Activated effector memory CD4-positive, alpha-beta T cell treated with anti-CD3 and anti-CD28 coated beads, Interleukin-2, amount 50 U/mL, for 16 hours (primary cell): ENCODE measurements at places on chromosomes 2 and 18.

- DNase-seq: no peak
Observed at GRCh38 chr18:62850619-62851306, 135.4 kb downstream of the PHLPP1 start.

DNA sequence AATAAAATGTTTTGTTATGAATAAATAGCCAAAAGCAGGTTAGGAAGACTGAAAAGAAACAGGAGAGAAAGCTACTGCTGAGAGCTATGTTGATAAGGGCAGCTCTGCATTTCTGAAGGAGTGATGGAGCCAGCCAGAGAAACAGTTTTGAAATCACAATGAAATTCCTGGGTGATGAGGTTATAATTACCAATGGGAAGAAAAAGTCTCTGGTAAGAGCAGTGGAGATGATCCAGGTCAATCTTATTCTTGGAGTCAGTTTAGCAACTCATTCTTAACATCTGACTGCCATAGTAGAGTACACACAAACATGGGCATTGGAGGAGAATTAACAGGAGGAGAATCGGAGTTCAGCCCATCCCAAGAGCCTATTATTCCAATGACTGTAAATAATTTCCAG is 2.4 kb downstream of the ALKAL2 start:
- no peak for DNase-seq

- no peak for DNase-seq
Observed at GRCh38 chr2:218999881-219000568, 6.8 kb upstream of the CRYBA2 start.

DNA sequence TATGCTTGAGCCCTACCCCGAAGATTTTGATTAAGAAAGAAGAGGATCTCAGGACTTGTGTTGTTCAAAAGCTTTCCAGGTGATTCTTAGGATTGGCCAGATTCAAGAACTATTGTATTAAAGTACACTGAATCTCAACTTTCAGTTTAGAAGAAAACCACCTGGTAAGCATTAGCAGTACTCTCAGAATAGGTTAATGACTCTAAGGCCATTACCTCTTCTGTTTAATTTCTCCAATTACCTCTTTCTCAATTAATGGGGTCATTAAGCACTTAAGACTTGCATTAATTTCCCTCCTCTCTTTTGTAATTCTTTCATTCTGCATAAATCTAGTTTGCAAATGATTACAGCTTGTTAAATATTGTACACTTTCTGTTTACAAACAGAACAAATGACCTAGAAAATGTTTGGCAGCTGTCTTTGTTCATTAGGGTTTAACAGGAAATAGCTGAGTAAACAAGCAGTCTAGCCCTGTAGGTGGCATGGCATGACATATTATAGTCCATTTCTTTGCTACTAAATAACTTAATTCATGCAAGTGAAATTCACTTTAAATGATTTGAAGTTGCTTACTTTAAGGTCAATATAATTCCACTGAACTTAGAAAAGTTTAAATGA is 20.4 kb upstream of the TDRD15 start:
- DNase-seq: no peak

GRCh38 chr2:235140801-235141081 is 188.9 kb downstream of the SH3BP4 start:
- no peak for DNase-seq

GRCh38 chr2:237352279-237352845 is 61.6 kb downstream of the COL6A3 start:
- DNase-seq: no peak

- no peak for DNase-seq
Observed at GRCh38 chr2:15730545-15731212, 139.0 kb downstream of the DDX1 start.

DNA sequence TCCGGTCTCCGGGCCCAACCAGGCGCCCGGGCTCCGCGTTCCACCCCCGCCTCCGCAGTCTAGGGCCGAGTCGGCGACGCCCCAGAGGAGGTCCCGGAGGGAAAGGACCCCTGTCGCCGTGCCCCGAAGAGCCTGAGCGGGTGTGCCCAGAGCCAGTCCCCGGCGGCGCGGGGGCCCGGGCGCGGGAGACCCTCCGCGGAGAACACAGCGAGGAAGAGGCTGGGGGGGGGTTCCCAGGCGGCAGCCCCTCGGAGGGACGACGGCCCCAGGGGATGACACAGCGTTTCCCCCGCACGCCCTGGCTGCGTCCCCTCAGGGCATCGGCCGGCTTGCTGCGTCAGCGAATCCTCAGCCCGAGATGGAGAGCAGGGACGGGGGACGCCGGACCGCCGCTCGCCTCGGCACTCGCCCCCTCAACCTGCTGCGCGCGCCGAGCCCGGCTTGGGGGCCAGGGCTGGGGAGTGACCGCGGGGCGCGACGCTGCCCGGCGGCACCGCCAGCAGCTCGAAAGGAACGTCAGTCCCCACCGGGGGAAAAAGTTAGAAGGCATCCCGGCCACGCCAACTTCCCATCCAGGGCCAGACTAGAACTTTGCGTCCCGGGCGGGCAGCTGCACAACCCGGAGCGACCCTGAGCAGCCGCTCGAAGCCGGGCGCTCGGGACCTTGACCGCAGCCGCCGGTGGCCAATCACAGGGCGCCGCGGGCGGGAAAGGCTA is 711 bp downstream of the SFXN5 start:
- DNase-seq: peak; percentile 80

DNA sequence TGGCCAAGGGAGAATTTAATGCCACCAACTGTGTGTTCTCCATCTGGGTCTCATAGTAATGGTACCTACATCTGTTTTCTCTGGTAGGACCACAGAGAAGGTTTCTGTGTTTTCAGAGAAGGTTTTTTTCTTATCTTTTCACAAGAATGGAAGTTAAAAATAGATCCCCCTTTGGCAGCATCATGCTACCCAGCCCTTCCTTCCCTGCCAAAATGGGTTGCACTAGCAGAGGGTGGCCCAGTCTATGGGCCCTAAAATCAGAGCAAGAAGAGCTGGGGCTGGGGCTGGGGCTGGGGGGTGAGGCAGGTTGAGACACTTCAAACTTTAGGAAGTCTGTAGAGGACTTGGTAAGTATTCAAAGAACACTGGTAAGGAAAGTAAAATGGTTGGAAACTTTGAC is 44.8 kb upstream of the ZDBF2 start:
- no peak for DNase-seq

DNA sequence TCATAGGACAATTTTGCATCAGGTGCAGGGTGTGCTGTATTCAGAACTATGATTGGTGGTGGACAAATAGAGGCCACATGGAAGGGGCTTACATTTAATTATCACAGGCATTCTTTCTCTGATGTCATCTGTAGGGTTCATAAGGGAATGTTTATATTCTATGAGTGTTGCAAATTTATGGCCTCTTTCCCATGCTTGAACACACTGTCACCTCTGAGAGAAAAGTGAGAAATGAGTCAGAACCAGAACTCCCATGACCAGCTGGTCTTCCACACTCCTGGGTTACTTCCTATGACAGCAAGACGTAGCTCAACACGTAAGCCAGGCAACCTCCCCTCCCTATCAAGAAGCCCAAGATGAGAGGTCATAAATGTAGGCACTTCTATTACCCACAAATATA is 310.8 kb downstream of the PIEZO2 start:
- DNase-seq: no peak

DNA sequence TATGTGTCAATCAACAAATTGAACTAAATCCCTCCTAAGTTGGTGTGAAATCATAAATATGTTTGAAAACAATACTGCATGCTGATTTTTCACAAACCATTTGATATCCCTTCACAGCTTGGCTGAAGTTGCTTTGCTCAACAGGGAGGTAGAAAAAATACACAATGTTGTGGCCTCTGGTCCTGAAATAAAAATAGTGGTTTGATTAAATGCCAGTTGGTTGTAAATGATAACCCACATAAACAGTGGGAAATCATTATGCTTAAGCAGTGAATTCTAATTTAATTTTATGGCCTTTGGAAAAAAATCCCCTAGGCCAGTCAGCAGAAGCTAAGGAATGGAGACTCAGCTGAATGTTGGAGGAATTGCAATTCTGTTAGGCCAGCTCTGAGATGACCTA is 359.4 kb upstream of the CWC22 start:
- DNase-seq: no peak

DNA sequence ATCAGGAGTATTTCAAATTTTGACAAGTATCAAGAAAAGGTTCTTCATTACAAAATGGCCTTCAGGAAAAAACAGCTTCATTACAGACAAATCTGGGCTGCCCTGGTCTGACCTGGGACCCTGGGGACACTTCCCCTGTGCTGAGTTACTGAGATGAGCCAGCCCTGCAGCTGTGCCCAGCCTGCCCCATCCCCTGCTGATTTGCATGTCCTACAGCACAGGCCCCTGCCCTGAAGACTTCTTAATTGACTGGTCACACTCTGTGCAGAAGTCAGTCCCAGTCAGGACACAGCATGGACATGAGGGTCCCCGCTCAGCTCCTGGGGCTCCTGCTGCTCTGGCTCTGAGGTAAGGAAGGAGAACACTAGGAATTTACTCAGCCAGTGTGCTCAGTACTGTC is 235.1 kb downstream of the ANKRD36B start:
- no peak for DNase-seq

DNA sequence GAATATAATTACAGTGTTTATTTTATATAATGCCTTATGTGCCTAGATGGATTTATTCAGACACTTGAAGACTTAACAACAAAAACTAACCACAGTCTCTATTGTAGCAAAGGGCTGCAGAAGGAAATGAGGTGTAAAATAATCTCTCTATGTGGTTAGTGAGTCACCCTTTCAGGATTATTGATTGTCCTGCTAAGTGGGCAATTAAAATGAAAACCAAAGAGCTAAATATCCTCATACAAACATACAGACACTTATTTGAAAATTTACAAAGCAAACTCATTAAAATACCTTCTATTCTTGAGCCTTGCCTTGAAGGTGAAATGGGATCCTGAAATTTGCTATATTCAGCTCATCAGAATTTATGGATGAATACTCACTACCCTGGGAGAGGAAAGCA is 27.7 kb upstream of the DCC start:
- no peak for DNase-seq

GRCh38 chr2:191650896-191651773 is 26.8 kb upstream of the NABP1 start:
- DNase-seq: no peak

- DNase-seq: no peak
Observed at GRCh38 chr18:45739268-45739667, 15.3 kb downstream of the SLC14A1 start.

DNA sequence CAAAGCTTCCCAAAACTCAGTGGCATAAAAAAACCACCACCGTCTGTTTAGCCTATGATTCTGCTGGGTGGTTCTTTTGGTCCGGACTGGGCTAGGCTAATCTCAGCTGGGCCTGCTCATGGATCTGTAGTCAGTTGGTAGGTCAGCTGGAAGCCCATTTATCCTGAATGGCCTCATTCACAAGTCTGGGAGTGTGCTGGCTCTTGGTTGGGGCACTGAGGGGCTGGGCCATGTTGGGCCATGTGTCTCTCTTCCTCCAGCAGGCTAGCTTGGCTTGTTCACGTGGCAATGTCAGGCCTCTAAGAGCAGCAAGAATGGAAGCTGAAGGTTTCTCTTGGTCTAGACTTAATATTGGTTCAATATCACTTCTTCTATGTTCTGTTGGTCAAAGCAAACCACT is 95.7 kb upstream of the HS6ST1 start:
- peak; percentile 56 for DNase-seq

DNA sequence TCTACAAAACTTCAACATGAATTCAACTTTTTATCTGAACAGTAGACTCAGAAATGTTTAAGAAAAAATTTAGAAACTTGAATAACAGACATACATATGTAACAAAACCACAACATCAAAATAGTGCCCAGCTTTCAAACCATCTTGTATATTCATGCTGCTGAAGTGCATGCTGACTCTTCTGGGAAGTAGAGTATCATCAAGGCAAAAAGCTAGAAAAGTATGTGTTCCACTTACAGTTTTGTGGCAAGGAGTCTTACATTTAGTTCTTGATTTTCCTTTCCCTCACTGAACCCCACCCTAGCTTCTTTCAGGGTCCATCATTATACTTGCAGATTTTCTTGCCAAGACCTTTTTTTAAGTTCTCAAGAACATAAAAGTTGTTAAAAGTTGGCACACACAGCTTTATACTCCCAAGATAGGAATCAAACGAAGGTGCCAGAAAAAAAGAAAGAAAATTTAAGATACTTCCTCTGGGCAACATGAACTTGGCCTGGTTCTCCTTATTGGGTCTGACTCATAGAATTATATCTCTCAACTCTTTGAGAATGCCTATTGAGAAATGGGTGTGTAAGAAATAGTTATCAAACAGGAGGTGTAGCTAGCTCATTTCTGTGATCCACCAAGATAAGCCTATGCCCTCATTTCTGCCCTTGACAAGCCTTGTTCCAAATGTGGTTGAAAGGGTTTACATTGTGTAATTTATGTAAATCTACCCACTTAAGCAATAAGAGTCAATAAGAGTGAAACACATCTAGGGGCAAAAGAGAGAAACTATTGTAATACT is 667.6 kb upstream of the ACVR2A start:
- no peak for DNase-seq

DNA sequence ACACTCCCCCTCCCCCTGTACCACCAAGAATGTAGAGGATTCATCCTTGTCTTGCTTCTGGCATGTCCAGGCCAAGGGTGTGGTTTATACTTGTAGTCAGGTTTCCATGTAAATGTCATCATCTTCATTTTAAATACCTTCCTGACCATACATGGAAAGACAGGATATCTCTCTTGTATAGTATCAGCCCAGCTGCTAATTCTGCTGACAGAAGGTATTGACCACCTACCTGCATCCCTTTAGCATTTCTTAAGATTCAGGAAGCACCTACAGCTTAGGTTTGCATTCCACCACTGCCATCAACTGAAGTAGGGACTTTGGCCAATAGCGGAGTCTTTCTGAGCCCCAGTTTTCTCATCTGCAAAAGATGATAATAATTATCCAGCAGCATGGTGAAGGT is 22.9 kb upstream of the FSHR start:
- DNase-seq: no peak

DNA sequence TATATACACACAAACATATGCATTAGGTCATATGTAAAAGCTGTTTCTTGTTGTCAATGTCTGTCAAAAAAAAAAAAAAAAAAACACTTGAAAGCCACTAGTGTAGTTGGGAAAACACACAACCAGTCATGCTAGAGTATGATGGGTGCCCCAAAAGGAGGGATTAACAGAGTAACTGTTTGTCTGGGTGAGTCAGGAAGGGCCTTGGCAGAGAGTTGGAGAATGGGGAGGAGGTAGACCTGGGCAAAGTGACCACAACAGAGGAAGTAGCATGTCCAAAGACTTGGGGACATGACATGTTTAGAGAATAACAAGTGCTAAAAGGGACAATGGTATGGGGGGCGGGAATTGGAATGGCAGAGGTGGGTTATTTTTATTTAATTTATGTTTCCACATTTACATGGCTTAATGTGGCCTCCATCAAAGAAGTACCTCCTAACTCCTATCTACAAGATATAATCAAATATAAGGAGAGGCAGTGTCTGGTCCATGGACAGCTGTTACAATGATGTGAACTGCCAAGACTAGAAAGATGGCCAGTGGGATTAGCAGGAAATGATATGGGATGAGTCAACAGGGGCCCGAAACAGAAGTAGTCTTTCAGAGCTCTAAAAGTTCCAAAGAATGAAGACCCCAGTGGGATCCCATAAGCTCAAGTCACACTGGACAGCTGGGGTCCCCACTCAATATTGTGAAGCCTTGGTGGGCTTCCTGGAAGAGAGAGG is 99.9 kb upstream of the ZFP36L2 start:
- no peak for DNase-seq
